ENCODE measurements at places on chromosomes 11 and 22.

GRCh38 chr11:8243458-8243857 is 20.2 kb downstream of the LMO1 start:
- DNase-seq: no peak

- no peak for DNase-seq
Observed at GRCh38 chr11:125333354-125334073, 162.6 kb downstream of the FEZ1 start.

GRCh38 chr11:61264371-61264770 is 23.4 kb downstream of the PGA5 start:
- DNase-seq: no peak

DNA sequence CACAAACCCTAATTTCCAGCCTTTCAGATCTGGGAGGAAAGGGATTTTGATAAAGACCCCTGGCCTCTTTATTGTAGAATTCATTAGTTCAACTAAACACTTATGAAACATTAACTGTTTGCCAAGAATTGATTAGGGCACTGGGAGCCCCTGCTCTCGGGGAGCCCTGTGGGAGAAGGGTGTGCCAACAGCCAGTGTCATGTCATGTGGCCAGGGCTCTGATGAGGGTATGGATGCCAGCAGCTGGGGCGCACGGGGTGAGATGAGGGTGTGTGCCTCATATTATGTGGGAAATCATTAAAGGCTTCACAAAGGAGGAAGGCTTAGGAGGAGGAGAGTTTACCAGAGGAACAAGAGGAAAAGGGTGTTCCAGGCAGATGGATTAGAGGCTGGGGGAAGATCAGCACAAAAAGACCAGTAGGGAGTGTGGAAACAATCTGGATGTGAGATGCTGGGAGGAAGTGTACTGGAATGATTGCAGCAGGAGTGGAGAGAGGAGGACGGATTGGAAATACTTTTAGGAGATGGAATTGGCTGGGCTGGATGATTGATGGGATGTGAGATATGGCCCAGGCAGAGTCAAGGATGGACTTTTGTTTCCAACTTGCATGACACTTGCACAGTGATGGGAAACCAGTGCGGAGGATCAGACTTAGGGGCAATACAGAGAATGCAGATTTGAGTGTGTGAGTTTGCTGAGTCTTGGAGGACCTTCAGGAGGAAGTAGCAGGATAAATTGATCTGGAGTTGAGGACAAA is 137.8 kb downstream of the CSNK2A3 start:
- DNase-seq: no peak

Data from stimulated activated CD4-positive, alpha-beta T cell treated with anti-CD3 and anti-CD28 coated beads, Interleukin-2, amount 100 ng/mL, for 4 hours (primary cell).